ENCODE measurements at places on chromosomes 6 and 20.

DNA sequence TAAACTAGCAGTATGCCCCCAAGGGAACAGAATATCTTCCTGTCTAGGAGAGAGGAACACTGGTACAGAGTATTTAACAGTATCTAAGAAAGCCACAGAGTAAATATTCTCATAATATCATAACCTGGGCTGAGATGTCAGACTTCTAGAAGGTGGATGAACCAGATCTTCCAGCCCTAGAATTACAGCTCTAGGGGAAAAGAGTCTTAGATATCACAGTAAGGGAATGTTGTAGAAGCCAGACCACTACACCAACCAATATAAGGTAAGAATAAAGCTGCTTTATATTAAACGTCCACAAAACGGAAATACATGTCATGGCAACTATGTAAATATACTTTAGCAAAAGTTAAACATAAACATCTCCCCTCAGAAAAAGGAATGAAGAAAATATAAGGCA lies 12.4 kb downstream of the SERINC1 start:
- peak overlapping the region; percentile 40 for H3K4me3 ChIP-seq
- no peaks in the 10 kb centered on the region for H3K27me3 ChIP-seq
- peak overlapping the region; percentile 84 for H3K27ac ChIP-seq
- no peak for DNase-seq

DNA sequence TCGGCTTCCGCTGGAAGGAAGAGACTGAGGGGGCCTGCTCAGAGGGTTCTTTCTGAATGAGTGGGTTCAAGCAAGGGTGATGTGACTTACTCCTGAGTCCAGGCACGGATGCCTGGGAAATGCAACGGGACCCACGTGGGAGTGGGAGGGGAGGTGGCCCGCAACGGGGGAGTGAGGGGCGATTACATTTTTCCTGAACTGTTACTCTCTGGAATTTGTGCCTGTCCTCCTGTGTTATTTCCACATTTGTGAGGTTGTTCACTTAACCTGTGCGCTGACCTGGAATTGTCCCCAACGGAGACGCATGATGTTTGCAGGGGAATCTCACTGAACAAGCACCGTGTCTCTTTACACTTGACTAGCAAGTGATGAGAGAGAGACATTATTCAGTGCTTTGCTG lies 209.4 kb downstream of the CDH4 start:
- no peaks in the 10 kb centered on the region for H3K36me3 ChIP-seq
- no peak overlapping the region for H3K4me3 ChIP-seq
- H3K27ac ChIP-seq: no peak overlapping the region

GRCh38 chr6:15351631-15352030 lies 105.8 kb downstream of the JARID2 start:
- DNase-seq: no peak
- peaks cover 2% of the 10 kb centered on the region for H3K36me3 ChIP-seq
- peaks cover 75% of the 10 kb centered on the region for H3K4me1 ChIP-seq

- H3K4me3 ChIP-seq: no peak overlapping the region
- H3K36me3 ChIP-seq: no peaks in the 10 kb centered on the region
- no peak overlapping the region for H3K27ac ChIP-seq
- H3K27me3 ChIP-seq: peaks cover 9% of the 10 kb centered on the region
- H3K4me1 ChIP-seq: no peaks in the 10 kb centered on the region
These were observed 47.9 kb upstream of the ECHDC1 start for GRCh38 chr6:127391094-127391953.

GRCh38 chr6:125170376-125170775 lies 16.8 kb downstream of the TPD52L1 start:
- no peak overlapping the region for H3K4me3 ChIP-seq
- H3K27me3 ChIP-seq: peaks cover 52% of the 10 kb centered on the region
- H3K36me3 ChIP-seq: peaks cover 2% of the 10 kb centered on the region
- no peak for DNase-seq
- no peaks in the 10 kb centered on the region for H3K4me1 ChIP-seq

GRCh38 chr20:59095140-59095539 lies 52.6 kb upstream of the PRELID3B start:
- no peak overlapping the region for H3K4me3 ChIP-seq
- no peaks in the 10 kb centered on the region for H3K36me3 ChIP-seq
- no peaks in the 10 kb centered on the region for H3K27me3 ChIP-seq
- H3K4me1 ChIP-seq: peaks cover 8% of the 10 kb centered on the region
- no peak for DNase-seq

- DNase-seq: no peak
- H3K4me1 ChIP-seq: no peaks in the 10 kb centered on the region
- no peak overlapping the region for H3K4me3 ChIP-seq
- no peaks in the 10 kb centered on the region for H3K27me3 ChIP-seq
- H3K27ac ChIP-seq: no peak overlapping the region
These were observed 87.9 kb downstream of the MMS22L start for GRCh38 chr6:97195117-97195516.

- H3K27ac ChIP-seq: no peak overlapping the region
- H3K36me3 ChIP-seq: no peaks in the 10 kb centered on the region
- H3K4me1 ChIP-seq: peaks cover 22% of the 10 kb centered on the region
- H3K4me3 ChIP-seq: no peak overlapping the region
- no peak for DNase-seq
- no peaks in the 10 kb centered on the region for H3K27me3 ChIP-seq
These were observed 149.0 kb upstream of the ZNF217 start for GRCh38 chr20:53742685-53743081.

DNA sequence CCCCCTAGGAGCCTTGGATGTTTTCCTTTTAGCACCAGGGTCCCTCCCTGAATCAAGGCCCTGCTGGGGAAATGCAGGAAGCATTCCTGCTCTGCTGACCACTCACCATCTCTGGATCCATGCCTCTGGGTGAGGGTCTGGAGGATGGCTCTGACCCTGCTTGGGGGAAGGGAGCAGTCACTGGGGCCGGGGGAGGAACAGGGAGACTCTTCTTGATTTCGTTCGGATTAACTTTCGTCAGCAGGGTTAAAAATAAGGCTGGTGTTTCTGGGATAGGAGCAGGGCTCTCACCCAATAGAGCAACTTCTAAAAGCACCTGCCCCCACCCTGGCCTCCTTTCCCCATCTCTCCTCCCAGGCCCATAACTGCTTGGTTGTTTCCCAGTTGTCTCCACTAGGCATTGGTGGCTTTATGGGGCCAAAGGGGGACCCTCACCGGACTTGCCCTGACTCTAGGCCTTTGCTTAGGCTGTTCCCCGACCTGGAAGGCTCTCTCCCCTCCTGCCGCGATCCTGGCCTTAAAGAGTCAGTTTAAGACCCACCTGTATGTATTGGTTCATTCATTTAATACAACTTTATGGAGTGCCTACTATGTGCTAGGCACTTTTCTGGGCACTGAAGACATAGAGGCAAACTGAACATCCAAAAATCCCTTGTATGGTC lies 63.0 kb downstream of the JPH2 start:
- H3K27ac ChIP-seq: no peak overlapping the region
- no peak overlapping the region for H3K4me3 ChIP-seq
- DNase-seq: no peak
- peaks cover 77% of the 10 kb centered on the region for H3K27me3 ChIP-seq
- no peaks in the 10 kb centered on the region for H3K4me1 ChIP-seq
- no peaks in the 10 kb centered on the region for H3K36me3 ChIP-seq
